ENCODE measurements at places on chromosomes 1 and 21. TPM values are rescaled to one million over a fixed set of nuclear protein-coding genes. Genes with fewer than 3 reads are reported as not detected.

The IGSF9 gene
- total RNA-seq: 17.4 TPM

The IVL gene
- not detected for total RNA-seq

The ANGPTL3 gene
- not detected for total RNA-seq

The FAM167B gene
- 36.8 TPM for total RNA-seq

The S100A3 gene
- total RNA-seq: not detected

The KLHDC9 gene
- 1.8 TPM for total RNA-seq

- peak; percentile 92 for DNase-seq
These were observed at the start of gene NEXN for GRCh38 chr1:77888081-77888780. Gene NEXN (plus strand): TSS chr1:77888624. CDS start chr1:77916107, 27,483 bp downstream.

DNA sequence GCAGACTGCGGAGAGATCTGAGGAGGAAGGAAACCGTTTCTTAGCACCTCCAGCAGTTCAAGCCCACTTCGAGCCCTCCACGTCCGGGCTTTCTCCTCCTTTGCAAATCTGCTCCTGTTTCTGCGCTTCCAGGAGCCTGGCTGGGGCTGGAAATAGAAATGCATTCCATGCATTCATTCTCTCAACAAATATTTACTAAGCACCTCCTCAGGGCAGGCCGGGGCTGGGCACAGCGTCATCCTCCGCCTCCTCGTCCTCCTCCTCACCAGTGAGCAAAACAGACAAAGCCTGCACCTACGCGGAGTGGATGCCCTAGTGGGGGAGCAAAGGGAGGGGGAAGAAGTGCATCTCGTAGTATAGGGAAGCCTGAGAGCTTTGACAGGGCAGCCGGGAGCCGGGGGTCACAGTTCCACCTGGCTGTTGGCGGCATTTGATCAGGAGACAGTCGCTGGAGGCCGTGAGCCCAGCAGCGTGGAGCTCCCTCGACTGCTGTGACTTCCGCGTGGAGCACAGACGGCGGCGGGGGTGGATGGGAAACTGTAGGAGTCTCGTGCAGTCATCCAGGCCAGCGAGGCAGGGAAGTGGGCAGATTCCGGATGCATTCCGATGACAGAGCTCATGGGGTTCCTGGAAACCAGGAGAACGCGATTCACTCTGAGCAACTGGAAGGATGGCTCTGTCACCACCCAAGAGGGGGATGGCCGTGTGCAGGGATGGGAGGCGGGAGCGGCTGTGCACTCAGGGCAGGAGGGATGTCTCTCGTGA, 93.5 kb downstream of the SIK1 start:
- peak; percentile 64 for DNase-seq

DNA sequence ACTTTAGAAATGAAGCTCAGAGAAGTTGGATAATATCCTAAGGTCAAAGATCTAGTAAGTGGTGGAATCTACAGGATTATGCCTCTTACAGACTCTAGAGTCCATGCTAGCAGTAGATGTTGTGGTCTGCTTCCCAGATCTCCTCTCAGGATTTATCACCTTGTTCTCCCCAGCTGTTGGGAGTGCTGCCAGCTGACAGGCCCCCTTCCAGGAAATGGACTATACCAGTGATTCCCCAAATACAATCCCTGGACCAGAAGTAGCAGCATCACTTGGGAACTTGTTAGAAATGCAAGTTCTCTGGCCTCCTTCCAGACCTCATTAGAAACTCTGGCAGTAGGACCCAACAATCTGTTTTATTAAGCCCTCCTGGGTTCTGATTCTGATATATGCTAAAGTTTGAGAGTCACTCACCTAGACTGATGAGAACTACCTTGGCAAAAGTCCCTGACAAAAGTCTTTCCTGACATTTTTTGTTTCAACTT, 24.5 kb upstream of the NTNG1 start:
- DNase-seq: no peak

DNA sequence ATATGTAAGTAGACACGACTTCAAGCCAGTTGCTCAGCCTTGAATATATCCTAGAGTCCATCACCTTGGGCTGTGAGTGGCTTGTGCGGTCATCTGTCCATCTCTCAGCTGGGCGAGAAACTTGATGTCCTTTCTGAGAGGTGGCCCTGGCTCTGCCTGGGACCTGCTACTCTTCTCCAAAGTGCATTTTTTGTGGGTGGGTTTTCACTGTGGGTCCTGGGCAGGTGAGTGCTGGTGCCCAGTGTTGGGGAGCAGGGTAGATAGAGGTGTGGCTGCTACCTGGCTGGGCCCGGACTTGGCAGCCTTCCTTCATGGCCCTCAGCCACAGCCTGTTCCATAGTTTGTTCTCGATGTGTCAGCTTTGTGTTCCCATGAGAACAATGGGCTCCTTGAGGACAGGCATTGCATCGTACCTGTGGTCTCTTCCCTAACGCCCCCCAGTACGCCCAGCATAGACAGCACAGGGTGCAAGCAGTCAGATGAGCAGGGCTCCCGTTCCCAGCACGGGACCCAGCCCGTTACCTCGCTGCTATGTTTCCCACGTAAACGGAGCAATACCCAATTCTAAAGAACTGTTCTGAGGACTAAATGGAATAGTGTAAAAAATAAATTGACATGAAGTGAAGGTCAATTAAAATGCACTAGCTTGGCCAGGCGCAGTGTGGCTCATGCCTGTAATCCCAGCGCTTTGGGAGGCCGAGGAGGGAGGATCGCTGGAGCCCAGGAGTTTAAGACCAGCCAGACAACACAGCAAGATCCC, 877 bp upstream of the SLX9 start:
- DNase-seq: peak; percentile 49

DNA sequence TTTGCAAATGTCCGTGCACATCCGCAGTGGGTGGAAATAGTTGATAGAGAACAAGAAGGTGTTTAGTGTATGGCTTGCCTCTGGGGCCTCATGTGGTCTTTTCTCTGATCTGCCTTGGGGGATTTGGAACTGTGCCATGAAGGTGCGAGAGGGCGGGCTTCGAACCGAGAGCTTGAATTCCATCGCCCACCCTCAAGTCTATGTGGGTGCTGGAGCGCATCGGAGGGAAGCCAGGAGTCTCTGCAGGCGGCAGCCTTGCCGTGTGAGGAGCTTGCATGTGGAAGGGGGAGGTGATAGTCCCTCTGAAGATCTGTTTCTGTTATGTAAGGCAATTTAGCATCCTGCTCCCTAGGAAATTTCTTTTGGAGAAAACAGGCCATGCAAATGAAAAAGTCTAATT, 119.6 kb downstream of the HUNK start:
- DNase-seq: no peak

- DNase-seq: peak; percentile 92
These were observed 611 bp upstream of the AKT3 start for GRCh38 chr1:243850452-243851256.

DNA sequence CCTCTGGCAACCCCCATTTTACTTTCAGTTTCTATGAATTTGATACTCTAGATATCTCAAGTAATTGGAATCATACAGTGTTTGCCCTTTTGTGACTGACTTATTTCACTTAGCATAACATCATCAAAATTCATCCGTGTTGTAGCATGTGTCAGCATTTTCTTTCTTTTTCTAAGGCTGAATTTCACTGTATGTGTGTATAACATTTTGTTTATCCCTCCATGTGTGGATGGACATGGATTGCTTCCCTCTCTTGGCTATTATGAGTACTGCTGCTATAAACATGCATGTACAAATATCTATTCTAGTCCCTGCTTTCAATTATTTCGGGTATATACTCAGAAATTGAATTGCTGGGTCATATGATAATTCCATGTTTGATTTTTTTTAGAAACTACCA, 97.3 kb downstream of the MAP3K21 start:
- DNase-seq: no peak

- DNase-seq: no peak
These were observed 616.7 kb upstream of the PTBP2 start for GRCh38 chr1:96104906-96105305.

DNA sequence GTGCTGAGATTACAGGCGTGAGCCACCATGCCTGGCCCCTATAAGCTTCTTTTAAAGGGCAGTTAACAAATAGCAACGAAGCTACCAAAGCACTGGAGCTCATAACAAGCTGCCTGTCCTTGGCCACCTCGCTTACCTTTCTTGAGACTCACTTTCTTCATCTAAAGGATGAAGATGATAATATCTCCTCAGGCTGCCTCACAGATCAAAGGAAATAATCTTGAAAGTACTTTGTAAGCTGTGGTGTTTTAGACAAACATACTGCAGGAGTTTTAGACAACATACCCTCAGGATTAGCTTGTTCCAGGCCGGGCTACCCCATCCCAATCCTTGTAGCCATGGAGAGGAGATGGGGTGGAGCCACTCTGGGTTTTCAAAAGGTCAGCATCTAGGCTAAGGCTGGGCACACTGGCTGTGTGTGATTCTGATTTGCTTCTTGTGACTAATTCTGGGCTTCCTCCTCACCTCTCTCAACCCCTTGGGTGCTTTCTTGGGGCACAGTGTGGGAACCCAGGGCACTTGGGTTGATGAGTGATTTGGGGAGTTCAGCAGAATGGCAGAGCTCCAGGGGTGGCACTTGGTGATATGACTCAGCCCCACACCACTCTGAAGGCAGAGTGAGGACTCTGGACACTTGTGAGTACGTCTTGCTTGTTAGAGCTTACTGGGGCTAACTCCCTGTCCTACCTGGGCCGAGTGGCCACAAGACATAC, 5.2 kb downstream of the GPR25 start:
- no peak for DNase-seq

DNA sequence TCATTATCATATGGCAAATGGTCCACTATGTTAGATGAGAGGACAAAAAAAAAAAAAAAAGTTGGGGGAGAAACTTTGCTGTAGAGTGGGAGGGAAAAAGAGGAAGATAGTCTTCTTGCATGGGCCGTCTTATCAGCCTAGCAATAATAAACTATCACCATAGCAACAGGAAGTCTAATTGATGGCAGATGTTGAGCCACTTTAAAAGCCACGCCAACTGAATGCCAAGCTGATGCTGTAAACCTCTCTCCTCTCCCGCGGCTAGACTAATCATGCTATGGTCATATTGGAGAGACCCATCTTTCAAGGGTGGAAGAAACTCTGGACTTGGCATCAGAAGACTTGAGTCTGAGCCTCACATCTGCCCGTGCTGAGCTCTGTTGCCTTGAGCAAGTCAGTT, 122.2 kb upstream of the HOOK1 start:
- no peak for DNase-seq

GRCh38 chr1:167554028-167554779, 642 bp upstream of the CREG1 start:
- DNase-seq: peak; percentile 24

All from stomach (tissue), 19 donors.